ENCODE measurements at places on chromosomes 7 and 10. TPM values are rescaled to one million over a fixed set of nuclear protein-coding genes. Genes with fewer than 3 reads are reported as not detected.

Gene EMX2
- 0.07 TPM for total RNA-seq

Gene SYT15B
- 0.26 TPM for total RNA-seq

Gene MYO3A
- total RNA-seq, result 37.6 TPM

DNA sequence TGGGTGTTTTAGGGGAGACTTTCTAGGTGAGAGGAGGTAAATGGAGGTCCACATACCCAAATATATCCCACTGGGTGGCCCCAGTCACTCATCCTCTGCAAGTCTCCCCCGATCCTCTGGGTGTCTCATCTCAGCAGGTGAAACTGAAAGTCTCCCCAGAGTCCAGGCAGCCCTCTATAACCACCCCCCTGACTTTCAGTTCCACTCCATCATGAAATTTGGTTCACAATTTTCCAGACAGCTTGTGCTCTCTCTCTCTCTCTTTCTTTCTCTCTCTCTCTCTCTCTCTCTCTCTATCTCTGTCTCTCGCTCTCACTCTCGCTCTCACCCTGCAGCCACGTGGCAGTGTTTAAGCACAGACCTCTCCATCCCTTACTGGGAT, 56.7 kb upstream of the ELN start:
- no peaks in the 10 kb centered on the region for H3K36me3 ChIP-seq
- no peak overlapping the region for H3K27ac ChIP-seq
- H3K27me3 ChIP-seq, result no peaks in the 10 kb centered on the region

DNA sequence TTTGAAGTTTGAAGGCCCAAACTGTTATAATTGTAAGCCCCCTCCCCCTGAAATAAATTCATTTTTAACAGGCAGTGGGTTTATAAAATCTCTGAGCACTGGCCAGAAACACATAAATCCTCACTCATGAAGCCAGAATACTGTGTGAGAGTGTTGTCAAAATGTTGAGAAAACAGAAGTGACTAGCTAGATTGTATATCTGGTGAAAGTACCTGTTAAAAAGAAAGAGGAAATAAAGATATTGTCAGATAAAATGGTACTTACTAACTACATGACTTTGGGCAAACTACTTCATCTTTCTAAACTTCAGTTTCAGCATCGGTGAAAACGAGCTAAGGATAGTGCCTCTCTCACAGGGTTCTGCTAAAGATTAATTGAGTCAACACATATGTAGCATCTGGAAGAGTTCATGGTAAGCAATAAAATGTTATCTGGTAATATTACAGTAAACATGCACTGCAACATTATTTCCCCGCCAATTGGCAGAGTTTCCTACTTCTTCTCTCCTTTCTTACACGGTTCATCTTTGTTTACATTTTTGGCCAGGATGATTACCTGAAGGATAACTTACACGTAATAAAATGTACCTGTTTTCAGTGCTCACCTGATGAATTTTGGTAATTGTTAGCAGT, 202.5 kb upstream of the CHRM2 start:
- no peaks in the 10 kb centered on the region for H3K4me1 ChIP-seq
- H3K4me3 ChIP-seq, result no peak overlapping the region

DNA sequence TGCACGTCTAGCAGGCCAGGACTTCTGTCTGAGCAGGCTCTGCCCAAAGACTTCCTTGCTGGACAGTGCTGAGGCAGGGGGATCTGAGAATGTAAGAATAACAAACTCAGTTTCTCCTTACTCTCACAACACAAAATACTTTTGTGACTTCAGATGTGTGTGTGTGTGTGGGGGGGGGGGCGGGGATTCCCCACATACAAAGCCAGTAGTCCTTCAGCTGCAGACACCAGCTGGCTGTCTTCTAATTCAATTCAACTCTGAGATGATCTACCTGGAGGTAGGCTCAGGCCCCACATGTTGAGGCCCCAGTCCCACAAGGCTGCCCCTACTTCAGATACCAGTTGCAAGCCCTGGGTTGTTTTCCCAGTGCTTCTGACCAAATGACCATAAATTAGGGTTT, 4.7 kb upstream of the CXCL12 start:
- no peak for DNase-seq
- H3K4me1 ChIP-seq, result no peaks in the 10 kb centered on the region
- H3K27me3 ChIP-seq, result peaks cover 47% of the 10 kb centered on the region
- H3K4me3 ChIP-seq, result no peak overlapping the region
- no peak overlapping the region for H3K27ac ChIP-seq

DNA sequence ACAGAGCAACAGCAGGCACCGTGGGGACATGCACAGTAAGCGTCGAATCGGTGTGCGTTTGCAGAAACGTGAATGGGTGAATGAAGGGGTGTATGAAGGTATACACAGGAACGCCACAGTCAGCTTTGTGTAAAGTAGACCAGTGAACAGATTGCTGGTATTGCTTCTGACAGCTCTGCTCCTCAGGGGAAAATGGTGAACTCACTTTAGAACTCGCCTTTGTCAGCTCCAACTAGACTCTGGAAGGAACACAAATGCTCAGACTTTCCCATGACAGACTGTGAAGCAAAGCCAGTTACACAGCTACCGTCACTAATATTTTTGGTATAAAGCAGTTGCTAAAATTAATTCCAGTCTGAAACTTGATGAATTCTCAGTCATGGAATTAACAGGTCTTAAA, 78.9 kb downstream of the CUX1 start:
- peaks cover 2% of the 10 kb centered on the region for H3K4me1 ChIP-seq
- peaks cover 3% of the 10 kb centered on the region for H3K36me3 ChIP-seq
- H3K27ac ChIP-seq, result peak overlapping the region; percentile 32
- no peak for DNase-seq
- H3K4me3 ChIP-seq, result no peak overlapping the region

DNA sequence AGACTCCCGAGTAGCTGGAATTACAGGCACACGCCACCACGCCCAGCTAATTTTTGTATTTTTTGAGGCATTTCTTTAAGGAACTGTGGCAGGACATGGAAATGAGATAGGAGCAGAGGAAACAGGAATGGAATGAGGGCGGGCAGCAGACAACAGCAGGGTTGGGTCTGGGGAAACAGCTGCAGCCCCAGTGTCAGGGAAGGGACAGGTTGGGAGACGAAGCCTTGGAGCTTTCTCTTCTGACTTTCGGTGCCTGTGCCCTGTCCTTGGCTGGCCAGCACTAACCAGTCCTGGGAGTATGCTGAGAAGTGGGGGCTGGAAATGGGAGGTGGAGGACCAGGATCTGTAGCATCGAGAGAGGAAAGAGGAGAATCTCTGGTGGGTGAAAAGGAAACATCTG, 47.4 kb downstream of the ATOH7 start:
- no peaks in the 10 kb centered on the region for H3K27me3 ChIP-seq
- DNase-seq, result no peak
- H3K27ac ChIP-seq, result no peak overlapping the region
- no peaks in the 10 kb centered on the region for H3K36me3 ChIP-seq
- H3K4me1 ChIP-seq, result no peaks in the 10 kb centered on the region

- no peak overlapping the region for H3K27ac ChIP-seq
- H3K4me1 ChIP-seq, result no peaks in the 10 kb centered on the region
- no peak for DNase-seq
- H3K36me3 ChIP-seq, result no peaks in the 10 kb centered on the region
- H3K4me3 ChIP-seq, result no peak overlapping the region
- no peaks in the 10 kb centered on the region for H3K27me3 ChIP-seq
Observed at GRCh38 chr10:88091490-88092061, 228.2 kb downstream of the PTEN start.

- no peak for DNase-seq
- H3K4me1 ChIP-seq, result no peaks in the 10 kb centered on the region
- no peaks in the 10 kb centered on the region for H3K36me3 ChIP-seq
- H3K27me3 ChIP-seq, result no peaks in the 10 kb centered on the region
- no peak overlapping the region for H3K27ac ChIP-seq
Observed at GRCh38 chr7:151615058-151615457, 95.4 kb upstream of the RHEB start.

DNA sequence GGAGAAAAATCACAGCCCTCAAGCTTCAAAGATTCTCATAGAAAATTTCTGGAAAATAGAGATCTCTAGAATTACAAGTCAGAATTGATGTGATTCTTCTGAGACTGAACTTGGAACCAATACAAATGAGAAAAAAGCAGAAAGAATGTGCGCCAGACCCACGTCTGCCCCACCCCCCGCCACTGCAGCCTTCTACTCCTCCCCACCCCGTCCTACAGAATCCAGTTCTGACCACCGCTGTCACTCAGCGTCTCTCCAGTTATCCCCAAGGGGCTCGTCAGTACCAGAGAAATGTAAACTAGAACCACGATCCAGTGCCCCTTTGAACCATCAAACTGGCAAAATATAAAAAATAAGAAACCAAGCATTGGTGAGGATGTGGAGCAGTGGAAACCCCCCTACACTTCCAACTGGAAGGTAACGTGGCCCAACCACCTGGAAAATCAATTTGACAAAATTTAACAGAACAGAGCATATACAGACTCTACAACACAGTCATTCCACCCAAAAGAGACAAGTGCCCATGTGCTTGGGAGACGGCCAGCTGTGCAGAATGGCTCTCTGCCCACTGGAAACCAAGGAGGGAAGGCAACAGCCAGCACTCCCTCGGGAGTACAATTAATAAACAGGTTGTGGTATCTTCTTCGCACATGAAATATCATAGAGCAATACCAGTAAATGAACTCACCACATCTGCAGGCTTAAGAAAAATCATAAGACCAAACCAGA, 397.9 kb downstream of the TNS3 start:
- no peak for DNase-seq
- no peak overlapping the region for H3K4me3 ChIP-seq
- H3K4me1 ChIP-seq, result no peaks in the 10 kb centered on the region
- no peaks in the 10 kb centered on the region for H3K36me3 ChIP-seq
- H3K27ac ChIP-seq, result no peak overlapping the region

- H3K4me3 ChIP-seq, result no peak overlapping the region
- H3K27me3 ChIP-seq, result no peaks in the 10 kb centered on the region
- H3K27ac ChIP-seq, result no peak overlapping the region
- DNase-seq, result peak; percentile 81
- H3K36me3 ChIP-seq, result peaks cover 5% of the 10 kb centered on the region
Observed at GRCh38 chr7:95246831-95247370, 77.4 kb downstream of the PON1 start.
